ENCODE measurements at places on chromosomes 3 and 15. TPM values are rescaled to one million over a fixed set of nuclear protein-coding genes. Genes with fewer than 3 reads are reported as not detected.

DNA sequence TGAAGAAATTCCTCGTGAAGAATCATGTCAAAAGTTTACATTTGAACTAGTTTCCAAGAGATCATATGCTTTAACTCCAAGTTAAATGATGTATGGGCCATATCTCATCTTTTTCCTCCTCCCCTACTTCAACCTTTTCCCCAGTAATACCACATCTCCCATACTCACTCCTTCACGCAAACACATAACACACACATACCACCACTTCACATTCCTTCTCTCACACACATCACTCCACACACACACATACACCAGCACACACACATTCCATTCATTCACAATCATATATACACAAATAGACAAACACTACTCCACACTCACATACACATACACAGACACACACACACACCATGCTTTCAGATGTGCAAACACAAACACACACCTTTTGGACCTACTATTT lies 769.0 kb upstream of the NR2F2 start:
- H3K27me3 ChIP-seq = peaks cover 3% of the 10 kb centered on the region
- no peak for DNase-seq
- no peaks in the 10 kb centered on the region for H3K36me3 ChIP-seq
- no peak overlapping the region for H3K27ac ChIP-seq
- H3K4me1 ChIP-seq = no peaks in the 10 kb centered on the region

GRCh38 chr3:143786219-143787191 lies 61.8 kb downstream of the SLC9A9 start:
- no peaks in the 10 kb centered on the region for H3K27me3 ChIP-seq
- H3K4me3 ChIP-seq = no peak overlapping the region
- H3K4me1 ChIP-seq = no peaks in the 10 kb centered on the region
- no peak overlapping the region for H3K27ac ChIP-seq

DNA sequence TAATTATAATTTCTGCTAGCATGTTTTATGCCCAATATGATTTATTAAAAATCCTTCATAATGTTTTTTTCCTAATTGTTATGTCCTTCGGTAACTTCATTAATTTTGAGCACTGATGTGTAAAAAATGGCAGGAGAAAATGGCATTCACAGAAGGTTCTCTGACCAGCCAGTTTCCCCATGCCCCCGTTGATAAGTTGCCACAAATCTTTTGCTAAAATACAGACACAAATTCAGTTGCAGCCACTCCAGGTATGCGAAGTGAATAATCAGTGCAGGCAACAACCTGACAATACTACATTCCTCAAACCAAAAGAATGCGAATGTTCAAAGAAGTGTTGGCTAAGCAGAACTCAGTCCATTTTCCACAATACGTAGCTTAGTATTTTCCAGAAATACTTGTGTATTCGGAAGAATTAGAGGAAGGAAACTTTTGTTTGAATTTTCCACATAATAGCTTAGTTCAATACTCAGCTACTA lies 32.7 kb downstream of the CHL1 start:
- H3K4me3 ChIP-seq = no peak overlapping the region
- H3K27ac ChIP-seq = no peak overlapping the region
- no peaks in the 10 kb centered on the region for H3K4me1 ChIP-seq
- no peaks in the 10 kb centered on the region for H3K27me3 ChIP-seq

ACTRT3 gene
- 2.5 TPM for total RNA-seq

RETNLB gene
- not detected for total RNA-seq
